ENCODE measurements at places on chromosomes 4 and X.

DNA sequence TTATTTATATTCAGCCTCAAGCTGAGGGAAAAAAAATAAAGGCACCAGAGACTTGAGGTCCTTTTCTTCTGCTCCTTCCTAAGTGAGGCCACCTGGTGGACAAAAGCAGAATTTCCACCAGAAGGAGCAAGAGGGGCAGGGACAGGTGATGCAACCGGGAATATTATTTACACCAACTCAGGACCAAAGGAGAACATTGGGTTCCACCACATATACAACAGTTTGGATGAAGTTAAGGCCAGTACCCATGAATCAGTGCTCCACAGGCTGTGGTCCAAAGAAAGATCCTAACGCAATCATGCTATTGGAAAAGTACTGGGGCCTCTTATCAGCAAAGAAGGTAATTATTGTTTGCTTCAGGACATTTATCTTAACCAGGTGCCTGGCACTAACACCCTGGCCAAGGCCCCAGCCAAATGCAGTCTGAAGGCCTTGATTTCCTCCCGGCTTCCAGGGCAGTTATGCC lies 57.4 kb downstream of the TSC22D3 start:
- DNase-seq: peak; percentile 91

- no peak for DNase-seq
Measured at GRCh38 chr4:171583790-171584189, 229.4 kb upstream of the GALNTL6 start.

GRCh38 chr4:145665773-145666172 lies 14.2 kb upstream of the C4orf51 start:
- no peak for DNase-seq

DNA sequence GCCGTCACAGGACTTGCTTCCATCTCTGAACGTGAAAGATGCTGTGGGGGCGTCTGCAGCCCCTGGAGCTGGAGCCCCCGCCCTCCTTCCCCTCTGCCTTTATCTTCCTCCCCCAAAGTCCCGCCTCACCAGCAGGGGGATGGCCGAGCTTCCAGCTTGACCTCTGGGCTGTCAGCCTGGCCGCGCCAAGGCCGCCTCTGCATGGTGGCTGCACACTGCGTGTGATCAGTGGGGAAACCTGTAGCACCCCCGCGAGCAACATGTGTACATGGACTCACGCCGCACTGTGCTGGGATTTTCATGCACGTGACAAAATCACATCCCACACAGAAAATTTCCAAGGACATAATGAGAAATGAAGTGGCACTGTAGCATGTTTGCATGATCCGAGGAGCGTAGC lies 26.5 kb upstream of the PSAPL1 start:
- no peak for DNase-seq

- DNase-seq: no peak
Measured at GRCh38 chr4:27308379-27308778, 447.7 kb downstream of the STIM2 start.

GRCh38 chrX:118779581-118779980 lies 44.0 kb upstream of the ZCCHC12 start:
- DNase-seq: no peak
